ENCODE measurements at places on chromosomes 3 and 15. TPM values are rescaled to one million over a fixed set of nuclear protein-coding genes. Genes with fewer than 3 reads are reported as not detected.
A peak's percentile ranks its signal among the peaks of the same experiment; 100 is the strongest.

DNA sequence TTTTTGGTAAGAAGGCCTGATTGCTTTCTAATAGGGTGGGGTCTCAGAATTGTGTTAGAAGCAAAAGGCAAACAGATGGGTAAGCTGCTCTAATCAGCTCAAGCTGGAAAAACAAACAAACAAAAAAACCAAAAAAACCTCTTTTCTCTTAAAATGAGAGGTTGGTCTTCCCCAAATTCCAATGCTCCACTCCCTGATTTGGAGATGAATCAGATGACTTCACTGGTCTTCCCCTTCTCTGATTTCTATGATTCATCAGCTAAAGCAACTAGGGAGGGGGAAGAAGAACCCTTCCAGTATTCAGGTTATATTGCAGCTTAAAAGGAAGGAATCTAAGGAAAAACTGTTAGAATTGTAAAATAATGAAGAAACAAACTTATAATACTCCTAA is 9.6 kb upstream of the ANXA2 start:
- no peak for DNase-seq

- DNase-seq: peak; percentile 47
These were observed 22.2 kb downstream of the ALDH1A2 start for GRCh38 chr15:58043192-58043903.

GRCh38 chr3:134897391-134898141 is 102.5 kb downstream of the EPHB1 start:
- no peak for DNase-seq

DNA sequence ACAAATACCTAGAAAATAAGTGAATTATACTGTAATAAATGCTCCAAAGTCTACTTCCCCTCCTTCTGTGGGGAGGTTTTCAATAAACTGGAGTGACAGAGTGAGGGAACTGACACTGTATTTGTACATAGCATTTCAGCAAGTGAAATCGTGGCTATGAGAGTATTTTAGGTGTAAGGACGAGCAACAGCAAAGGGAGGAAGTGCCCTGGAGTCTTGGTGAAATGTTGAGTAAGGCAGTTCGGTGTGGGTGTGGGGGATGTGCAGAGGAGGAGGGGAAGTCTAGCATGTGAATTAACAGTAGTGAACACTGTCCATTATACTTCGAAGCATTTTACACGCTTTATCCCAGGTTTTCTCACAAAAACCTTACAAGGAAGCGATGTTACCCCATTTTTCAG is 18.1 kb upstream of the P2RY13 start:
- no peak for DNase-seq

The DAPK2 gene
- total RNA-seq: 0.88 TPM

The SPESP1 gene
- 0.48 TPM for total RNA-seq

DNA sequence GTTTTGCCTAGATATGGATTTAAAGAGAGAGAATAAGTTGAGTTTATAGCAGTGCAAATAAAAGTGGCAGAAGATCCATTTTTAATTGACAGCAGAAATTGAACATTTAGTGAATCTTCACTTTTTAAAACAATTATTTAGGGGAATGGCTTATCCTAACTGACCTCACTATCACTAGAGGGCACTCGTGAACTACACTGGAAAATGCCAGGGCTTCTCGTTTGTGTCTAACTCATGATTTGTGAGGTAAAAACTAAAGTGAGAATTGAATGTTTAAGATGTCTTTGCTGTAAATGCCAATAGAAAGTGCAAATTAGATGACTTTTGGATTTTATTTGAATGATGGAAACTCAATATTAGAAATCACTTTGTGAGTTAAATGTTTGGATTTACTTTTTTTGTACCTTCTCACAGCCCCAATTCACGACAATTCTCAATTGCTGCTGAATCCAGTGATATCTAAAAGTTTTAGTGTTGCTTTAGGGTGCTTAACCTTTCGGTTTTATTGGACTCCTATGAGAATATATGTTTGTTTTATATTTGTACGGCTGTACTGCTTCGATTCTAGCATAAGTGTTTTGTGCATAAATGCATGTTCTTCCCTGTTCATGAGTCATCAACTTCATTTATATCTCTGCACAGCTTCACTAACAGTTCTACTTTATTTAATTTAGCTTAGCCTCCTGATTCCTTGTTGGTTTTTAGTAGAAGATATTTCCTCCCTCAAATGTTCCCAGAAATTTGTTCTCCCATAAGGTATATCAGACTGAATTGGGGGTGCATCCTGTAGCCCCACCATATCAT is 462.1 kb downstream of the MFSD1 start:
- DNase-seq: no peak

- no peak for DNase-seq
These were observed 34.3 kb downstream of the ASTE1 start for GRCh38 chr3:130992344-130992743.

- DNase-seq: no peak
These were observed 3.7 kb downstream of the ACVR2B start for GRCh38 chr3:38457111-38458003.

GRCh38 chr3:42795621-42796181 is 8.6 kb downstream of the HIGD1A start:
- DNase-seq: no peak

DNA sequence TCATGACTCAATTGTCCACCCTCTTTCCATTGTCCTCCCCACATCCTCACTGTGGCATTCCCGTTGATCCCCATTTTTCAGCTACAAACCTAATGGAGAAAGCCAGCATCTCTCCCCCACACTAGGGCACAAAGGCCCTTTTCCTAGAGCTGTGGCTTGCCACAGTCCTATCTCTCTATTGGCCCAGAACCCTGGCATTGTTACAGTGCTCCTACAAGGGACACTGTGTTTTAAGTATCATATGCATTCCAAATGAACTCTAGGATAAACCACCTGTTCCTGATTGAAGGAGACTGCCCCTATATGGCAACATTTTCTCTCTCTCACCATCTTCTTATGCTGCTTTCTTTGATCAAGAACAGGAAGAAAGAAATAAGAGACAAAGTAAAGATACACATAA is 69.4 kb upstream of the SKOR1 start:
- DNase-seq: no peak

The APOD gene
- total RNA-seq: 0.25 TPM

The PLSCR5 gene
- not detected for total RNA-seq

The TMEM40 gene
- total RNA-seq: 0.65 TPM

DNA sequence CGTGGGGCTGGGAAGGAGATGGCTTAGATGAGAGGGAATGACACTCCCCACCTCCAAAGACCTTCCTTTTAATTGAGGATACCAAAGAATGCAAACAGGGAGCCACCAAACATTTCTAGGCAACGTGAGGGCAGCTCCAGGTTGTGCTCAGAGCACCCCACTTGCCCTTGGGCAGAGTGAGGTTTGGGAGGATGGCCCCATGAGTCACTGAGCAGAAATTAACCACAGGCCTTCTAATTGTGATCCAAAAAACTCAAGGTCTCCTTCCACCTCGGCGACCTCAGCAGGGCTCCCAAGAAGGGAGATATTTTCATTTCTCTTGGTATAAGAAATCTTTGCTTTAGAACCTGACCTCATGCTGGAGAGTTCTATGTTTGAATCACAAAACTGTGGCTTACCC is 305.0 kb upstream of the TPM1 start:
- no peak for DNase-seq

GRCh38 chr3:89332793-89333192 is 225.4 kb downstream of the EPHA3 start:
- no peak for DNase-seq

DNA sequence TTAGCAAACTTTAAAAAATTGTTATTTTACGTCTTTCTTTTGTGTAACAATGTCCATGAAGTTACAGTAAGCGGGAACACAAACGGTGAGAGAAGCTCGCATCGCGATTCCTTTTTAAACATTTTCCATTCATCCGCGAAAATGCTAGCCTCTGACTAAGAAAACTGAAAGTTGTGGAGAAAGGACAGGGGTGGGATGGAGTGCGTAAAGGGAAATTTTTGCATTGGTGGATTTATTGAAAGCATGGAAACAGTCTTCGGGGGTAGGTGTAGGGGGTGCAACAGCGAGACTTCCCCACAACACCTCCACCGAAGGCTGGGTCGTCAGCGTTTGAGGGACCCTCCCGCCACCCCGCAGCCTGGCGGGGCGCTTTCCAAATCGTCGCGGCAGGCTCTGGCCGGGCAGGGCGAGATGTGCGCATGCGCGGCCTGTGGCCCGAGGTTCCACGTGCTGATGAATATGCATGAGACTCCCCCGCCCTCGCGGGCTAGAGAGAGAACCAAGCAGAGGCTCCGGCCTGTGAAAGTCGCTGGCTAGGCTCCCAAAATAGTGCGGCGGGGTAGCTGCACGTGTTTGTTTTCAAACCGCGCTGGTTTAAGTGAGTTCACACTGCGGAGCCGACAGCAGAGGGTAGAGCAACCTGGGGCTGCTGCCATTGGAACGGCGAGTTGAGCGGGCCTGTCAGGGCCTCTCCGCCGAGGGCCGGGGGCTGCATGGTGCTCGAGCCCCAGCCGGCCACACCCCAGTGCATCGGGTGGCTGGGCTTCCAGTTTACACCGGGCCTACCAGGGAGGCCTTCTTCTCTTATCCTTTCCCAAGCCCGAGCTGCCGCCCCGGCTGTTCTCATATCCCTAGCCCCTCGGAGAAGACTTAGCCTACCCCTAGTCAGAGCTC is 9.9 kb downstream of the ZIC1 start:
- DNase-seq: no peak

Data from left lobe of liver (tissue), 2 donors.